ENCODE measurements at places on chromosomes 2 and 18. TPM values are rescaled to one million over a fixed set of nuclear protein-coding genes. Genes with fewer than 3 reads are reported as not detected.

TBR1 gene
- total RNA-seq, result 0.08 TPM

RAB31 gene
- 44.2 TPM for total RNA-seq

DNA sequence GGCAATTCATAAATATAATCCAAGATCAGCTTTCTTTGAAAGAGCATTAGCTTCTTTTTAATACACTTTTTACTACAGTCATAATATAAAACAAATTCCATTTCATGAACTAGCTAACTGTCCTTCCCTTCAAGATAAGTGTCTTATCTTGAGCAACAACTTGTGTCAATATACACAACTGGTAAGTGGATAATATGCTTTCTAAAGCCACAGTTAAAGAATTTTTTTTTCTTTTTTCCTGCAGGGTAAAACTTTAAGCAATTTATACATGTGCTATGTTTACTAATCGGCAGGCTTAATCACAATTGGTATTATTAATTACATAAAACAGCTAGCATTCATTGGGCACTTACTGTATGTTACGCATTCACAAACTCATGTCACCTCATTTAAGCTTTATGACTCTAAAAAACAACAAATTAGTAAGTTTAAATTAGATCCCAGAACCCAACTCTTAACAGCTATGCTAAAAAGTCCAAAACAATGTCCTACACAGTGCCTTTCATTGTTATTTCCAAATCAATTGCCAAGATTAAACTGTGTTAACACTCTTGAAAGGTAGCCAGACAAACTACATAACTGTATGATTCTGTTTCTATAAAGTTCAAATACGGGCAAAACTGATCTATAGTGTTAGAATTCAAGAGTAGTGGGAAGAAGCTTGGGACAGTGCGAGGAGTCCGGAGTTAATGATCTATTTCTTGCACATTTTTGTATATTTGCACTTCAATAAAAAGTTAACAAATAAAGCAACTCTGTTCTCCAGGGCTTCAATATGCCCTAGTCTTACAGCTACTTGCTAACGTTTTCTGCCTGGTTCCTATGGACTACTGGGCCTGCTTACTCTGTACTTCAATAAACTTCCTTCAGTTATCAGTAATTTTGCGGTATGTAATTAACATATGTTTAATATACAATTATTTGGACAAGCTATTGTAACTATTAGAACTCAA is 6.0 kb downstream of the TXNL1 start:
- DNase-seq, result no peak

DNA sequence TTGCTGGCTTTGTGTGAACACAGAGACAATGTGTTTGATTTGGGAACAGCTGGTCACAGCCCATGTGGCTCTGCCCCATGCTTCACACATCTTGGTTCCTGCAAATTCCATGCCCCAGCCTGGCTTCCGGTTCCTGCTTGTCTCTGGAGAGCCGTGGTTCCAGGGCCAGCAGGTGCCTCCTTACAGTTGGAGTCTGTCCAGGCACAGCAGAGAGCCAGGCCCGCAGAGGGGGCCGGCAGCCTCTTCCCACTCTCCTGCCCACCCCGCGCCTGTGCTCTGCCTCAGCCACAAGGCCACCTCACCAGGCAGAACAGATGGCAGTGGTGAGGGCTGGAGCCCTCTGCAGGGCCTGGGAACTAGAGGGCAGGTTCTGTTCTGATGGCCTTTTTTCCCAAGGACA is 81.5 kb downstream of the LDLRAD4 start:
- DNase-seq, result no peak

- no peak for DNase-seq
Measured at GRCh38 chr18:68256418-68257067, 458.4 kb downstream of the TMX3 start.

GRCh38 chr2:105737980-105738657 is 6.6 kb upstream of the NCK2 start:
- DNase-seq, result no peak
